ENCODE measurements at places on chromosomes 4 and X.

- no peaks in the 10 kb centered on the region for H3K27me3 ChIP-seq
- no peak overlapping the region for H3K4me3 ChIP-seq
- H3K4me1 ChIP-seq = no peaks in the 10 kb centered on the region
Measured at GRCh38 chrX:21865436-21865835, 9.6 kb downstream of the YY2 start.

DNA sequence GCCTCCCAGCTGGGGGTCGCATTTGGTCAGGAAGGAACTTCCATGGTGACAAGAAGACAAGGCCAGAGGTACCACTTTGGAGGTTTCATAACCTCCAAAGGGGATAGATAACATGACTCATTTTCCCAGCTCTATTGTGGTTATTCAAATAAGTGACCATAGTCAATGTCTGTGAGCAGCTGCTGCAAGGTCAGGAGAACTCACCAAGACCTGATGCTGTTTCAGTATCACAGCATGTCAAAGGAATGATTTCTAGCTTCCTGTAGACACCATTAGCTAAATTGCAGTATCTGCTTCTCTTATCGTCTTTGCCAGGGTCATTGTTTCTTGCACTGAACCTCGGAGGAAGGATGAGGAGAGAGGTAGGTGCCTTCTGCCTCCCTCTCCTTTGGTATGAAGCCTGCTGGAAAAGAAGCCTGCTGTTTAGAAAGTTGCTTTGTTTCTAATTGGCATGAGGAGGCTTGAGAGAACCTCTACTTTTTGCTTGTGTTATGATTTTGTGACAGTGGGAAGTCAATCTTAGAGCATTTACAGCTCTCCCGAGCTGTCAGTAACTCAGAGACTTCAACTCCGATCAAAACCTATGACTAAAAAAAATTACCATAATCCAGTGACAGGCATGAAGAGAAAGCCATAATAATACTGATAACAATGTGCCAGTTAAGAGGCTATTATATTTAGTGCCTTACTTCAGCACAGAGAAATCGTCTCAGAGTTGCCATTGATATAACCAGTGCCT, 38.0 kb upstream of the GATB start:
- H3K27me3 ChIP-seq = no peaks in the 10 kb centered on the region
- no peak for DNase-seq
- H3K4me3 ChIP-seq = no peak overlapping the region
- H3K27ac ChIP-seq = no peak overlapping the region

DNA sequence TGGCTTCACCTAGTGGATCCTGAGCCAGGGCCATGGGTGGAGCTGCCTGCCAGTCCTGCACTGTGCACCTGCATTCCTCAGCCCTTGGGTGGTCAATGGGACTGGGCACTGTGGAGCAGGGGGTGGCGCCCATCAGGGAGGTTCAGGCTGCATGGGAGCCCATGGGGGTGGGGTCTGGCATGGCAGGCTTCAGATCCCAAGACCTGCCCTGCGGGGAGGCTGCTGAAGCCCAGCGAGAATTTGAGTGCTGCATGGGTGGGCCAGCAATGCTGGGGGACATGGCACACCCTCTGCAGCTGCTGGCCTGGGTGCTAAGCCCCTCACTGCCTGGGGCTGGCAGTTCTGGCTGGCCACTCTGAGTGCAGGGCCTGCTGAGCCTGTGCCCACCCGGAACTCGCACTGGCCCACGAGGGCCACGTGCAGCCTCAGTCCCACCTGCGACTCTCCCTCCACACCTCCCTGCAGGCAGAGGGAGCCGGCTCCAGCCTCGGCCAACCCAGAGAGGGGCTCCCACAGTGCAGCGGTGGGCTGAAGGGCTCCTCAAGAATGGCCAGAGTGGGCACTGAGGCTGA, 270.0 kb downstream of the CENPC start:
- no peaks in the 10 kb centered on the region for H3K36me3 ChIP-seq
- H3K27ac ChIP-seq = no peak overlapping the region
- H3K4me3 ChIP-seq = no peak overlapping the region
- no peak for DNase-seq
- H3K27me3 ChIP-seq = no peaks in the 10 kb centered on the region

DNA sequence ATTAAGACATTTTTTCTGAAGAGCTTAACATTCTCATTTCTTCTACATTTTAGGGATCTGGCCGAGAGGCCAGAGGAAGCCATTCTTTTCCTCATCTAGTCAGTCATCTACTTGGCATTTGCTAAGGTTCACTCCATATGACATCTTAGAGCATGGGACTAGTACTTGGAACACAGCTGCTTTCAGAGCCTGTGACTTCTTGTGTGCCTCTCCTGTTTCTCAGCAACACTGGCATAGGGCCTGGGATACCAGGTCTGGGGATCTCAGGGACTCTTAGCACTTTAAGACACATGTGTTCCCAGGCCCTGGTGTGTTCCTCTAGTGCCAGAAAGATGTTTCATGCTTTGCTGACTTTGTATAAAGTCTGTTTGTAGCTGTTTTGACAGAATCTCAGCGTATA, 7.3 kb downstream of the PLP1 start:
- no peak for DNase-seq
- no peak overlapping the region for H3K27ac ChIP-seq
- H3K27me3 ChIP-seq = no peaks in the 10 kb centered on the region
- H3K36me3 ChIP-seq = no peaks in the 10 kb centered on the region
- no peak overlapping the region for H3K4me3 ChIP-seq
- H3K4me1 ChIP-seq = no peaks in the 10 kb centered on the region

DNA sequence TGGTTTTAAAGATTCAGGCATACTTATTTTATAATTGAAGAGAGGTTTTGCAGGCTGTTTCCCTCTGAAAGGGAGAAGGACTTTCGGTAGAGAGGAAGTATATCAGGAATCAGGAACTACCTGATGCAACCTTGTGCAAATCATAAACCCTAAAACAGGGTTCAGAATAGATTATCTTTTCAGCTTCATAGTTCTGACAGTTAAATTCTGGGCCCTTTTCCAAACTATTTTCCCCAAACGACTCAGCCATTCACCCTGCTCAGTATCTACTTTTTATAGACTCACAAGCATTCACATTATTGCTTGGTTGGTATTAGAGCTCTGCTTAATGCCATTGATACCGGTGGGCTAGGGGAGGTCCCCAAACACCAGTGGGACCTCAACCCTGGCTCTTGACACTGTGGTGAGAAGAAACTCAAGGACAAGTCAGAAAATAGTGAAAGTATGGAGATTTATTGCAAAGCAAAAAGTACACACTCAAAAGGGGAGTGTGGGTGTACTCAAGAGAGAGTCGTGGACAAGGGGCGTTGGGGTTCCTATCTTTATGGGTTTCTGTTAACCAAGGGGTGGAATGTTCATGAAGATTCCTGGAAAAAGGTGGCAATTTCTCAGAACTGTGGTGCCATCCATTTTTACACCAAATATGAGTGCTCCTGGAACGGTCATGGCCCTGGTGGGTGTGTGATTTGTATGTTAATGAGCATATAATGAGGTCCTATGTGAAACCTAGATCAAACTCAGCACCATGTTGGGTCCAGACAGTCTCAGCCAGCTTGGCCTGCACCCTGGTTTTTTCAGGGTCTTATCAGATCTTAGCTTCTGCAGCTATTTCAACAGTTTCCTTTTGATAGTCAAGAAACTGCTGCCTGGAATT, 238.3 kb downstream of the DCLK2 start:
- no peaks in the 10 kb centered on the region for H3K36me3 ChIP-seq
- no peaks in the 10 kb centered on the region for H3K4me1 ChIP-seq
- H3K27ac ChIP-seq = no peak overlapping the region
- DNase-seq = no peak

- H3K36me3 ChIP-seq = no peaks in the 10 kb centered on the region
- DNase-seq = no peak
Measured at GRCh38 chr4:47862297-47862696, 24.4 kb upstream of the CORIN start.

GRCh38 chr4:185738820-185739219, 73.2 kb downstream of the SORBS2 start:
- no peaks in the 10 kb centered on the region for H3K36me3 ChIP-seq
- DNase-seq = no peak
- H3K4me3 ChIP-seq = no peak overlapping the region
- H3K27ac ChIP-seq = no peak overlapping the region

- DNase-seq = no peak
- H3K4me1 ChIP-seq = no peaks in the 10 kb centered on the region
- H3K4me3 ChIP-seq = no peak overlapping the region
- H3K27ac ChIP-seq = no peak overlapping the region
Measured at GRCh38 chr4:89897867-89898266, 3.2 kb downstream of the MMRN1 start.

GRCh38 chr4:2858451-2859217, 15.0 kb downstream of the ADD1 start:
- no peak overlapping the region for H3K4me3 ChIP-seq
- H3K4me1 ChIP-seq = peaks cover 100% of the 10 kb centered on the region
- no peaks in the 10 kb centered on the region for H3K36me3 ChIP-seq
- no peaks in the 10 kb centered on the region for H3K27me3 ChIP-seq
- DNase-seq = peak; percentile 47
- peak overlapping the region; percentile 84 for H3K27ac ChIP-seq

DNA sequence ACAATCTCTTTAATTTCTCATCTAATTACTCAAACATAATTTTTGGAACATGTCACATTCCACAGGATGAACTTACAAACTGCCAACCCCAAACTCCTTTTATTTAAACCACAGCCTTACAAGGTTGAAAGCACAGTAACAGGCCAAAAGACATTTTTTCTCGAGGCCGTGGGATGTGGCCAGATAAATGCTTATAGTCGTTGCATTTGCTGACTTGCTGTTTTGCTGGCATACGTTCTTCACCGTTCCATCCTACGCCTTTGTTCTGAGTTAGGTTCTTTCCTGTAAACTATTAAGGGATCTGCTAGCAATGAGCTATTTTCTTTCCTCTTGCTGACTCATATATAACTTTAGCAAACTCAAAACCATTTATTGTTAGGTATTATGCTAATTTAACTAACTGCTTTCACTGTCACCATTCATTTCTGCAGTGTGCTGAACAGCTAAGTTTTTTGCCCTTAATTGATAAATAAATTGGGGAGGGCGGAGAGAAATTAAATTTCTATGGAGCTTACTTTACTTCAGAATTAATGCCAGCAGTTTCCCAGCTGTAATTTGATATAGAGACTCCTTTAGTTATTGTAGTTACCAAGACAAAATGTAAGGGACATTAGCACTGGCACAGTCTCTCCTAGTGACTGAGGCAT, 135.1 kb upstream of the PACRGL start:
- no peaks in the 10 kb centered on the region for H3K4me1 ChIP-seq
- no peaks in the 10 kb centered on the region for H3K27me3 ChIP-seq
- no peaks in the 10 kb centered on the region for H3K36me3 ChIP-seq
- no peak overlapping the region for H3K27ac ChIP-seq
- no peak overlapping the region for H3K4me3 ChIP-seq

DNA sequence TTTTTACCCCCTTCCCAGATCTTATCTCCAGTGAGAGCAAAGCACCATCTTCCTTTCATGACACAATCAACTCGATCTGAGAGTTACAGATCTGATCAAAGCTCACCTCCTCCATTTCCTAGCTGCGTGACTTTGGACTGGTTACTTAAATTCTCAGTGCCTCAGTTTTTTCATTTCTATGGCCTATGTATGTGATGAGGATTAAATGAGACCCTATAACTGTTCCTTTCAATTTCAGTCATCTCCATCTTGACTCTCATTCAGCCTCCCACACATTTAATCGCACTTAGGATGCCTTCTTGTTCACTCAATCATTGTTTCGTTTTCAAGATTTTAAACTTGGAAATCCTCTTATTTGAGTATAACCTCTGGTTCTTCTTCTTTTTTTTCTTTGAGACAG, 20.1 kb upstream of the CXCR3 start:
- H3K36me3 ChIP-seq = no peaks in the 10 kb centered on the region
- H3K4me1 ChIP-seq = peaks cover 5% of the 10 kb centered on the region
- H3K27ac ChIP-seq = no peak overlapping the region
- no peak for DNase-seq
- no peak overlapping the region for H3K4me3 ChIP-seq

- no peak for DNase-seq
- no peak overlapping the region for H3K4me3 ChIP-seq
- no peaks in the 10 kb centered on the region for H3K36me3 ChIP-seq
- no peaks in the 10 kb centered on the region for H3K27me3 ChIP-seq
- no peak overlapping the region for H3K27ac ChIP-seq
Measured at GRCh38 chr4:155956461-155956860, 2.8 kb upstream of the CTSO start.

- peaks cover 6% of the 10 kb centered on the region for H3K4me1 ChIP-seq
- H3K4me3 ChIP-seq = no peak overlapping the region
- no peaks in the 10 kb centered on the region for H3K27me3 ChIP-seq
- no peak for DNase-seq
Measured at GRCh38 chr4:120919358-120919757, 3.2 kb downstream of the PRDM5 start.

Data from gastrocnemius medialis (tissue), 4 donors.